Left lung (tissue), 14 donors: ENCODE measurements at places on chromosomes 16 and 17. TPM values are rescaled to one million over a fixed set of nuclear protein-coding genes. Genes with fewer than 3 reads are reported as not detected.
A peak's percentile ranks its signal among the peaks of the same experiment; 100 is the strongest.

GRCh38 chr17:17982801-17983200, 10.1 kb downstream of the DRC3 start:
- DNase-seq: no peak
- no peaks in the 10 kb centered on the region for H3K4me1 ChIP-seq
- no peaks in the 10 kb centered on the region for H3K36me3 ChIP-seq
- no peak overlapping the region for H3K4me3 ChIP-seq
- no peaks in the 10 kb centered on the region for H3K27me3 ChIP-seq

DNA sequence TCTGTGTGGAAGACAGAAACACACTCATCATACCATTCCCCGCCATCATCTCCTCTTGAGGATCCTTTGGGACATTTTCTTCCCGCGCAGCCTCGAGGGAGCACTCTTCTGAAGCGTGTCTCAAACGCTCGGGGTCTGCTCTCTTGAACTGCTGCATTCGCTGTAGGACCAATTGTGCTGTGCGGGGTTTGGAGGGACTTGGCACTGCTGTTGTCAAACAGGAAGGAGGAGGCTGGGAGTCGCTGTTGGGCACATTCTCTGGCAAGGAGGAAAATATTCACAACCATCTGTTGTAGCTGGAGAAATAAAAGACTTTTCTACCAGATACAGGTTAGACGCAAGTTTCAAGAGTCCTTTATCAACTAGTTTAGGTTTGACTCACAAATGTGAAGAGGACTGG, 5.0 kb downstream of the SLX4 start:
- DNase-seq: no peak
- no peak overlapping the region for H3K27ac ChIP-seq
- H3K27me3 ChIP-seq: no peaks in the 10 kb centered on the region
- H3K4me1 ChIP-seq: no peaks in the 10 kb centered on the region
- H3K4me3 ChIP-seq: no peak overlapping the region

DNA sequence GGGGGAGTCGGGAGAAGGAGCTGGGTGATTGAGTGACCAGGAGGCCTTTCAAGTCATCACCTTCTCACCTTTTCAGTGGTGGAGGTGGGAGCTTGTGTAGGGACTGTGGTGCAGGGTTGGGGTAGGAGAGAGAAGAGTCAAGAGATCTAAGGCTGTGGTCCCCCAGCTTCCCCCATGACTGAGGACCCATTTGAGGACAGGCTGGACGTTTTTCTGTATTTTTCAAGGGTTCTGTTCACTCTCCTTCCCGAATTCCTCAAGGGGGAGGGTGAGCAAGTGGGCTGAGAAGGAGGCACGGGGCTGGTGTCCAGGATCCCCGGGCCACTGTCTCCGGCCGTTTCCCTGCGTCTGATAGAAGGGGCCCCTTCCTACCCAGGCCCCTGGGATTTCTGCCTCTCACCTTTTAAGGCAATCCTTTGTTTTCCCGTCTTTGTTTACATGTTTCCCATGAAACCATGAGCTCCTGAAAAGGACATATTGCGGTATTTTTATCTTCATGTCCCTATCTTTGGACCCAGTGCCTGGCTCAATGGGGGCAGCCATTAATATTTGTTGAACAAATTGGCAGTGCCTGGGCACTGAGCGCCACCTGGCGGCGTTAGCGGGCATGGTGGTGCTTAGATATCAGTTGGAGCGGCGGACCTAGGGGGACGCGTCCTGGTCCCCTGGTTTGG, 9.2 kb upstream of the CD300A start:
- no peak overlapping the region for H3K4me3 ChIP-seq
- peaks cover 12% of the 10 kb centered on the region for H3K4me1 ChIP-seq
- DNase-seq: peak; percentile 78
- H3K27ac ChIP-seq: no peak overlapping the region
- no peaks in the 10 kb centered on the region for H3K36me3 ChIP-seq

The MPV17L gene
- 6.1 TPM for polyA plus RNA-seq

The VPS35L gene
- polyA plus RNA-seq: 55.7 TPM

The SLC35G6 gene
- polyA plus RNA-seq: 0.35 TPM
